Esophagus squamous epithelium (tissue), 5 donors: ENCODE measurements at places on chromosomes 3 and 15.

DNA sequence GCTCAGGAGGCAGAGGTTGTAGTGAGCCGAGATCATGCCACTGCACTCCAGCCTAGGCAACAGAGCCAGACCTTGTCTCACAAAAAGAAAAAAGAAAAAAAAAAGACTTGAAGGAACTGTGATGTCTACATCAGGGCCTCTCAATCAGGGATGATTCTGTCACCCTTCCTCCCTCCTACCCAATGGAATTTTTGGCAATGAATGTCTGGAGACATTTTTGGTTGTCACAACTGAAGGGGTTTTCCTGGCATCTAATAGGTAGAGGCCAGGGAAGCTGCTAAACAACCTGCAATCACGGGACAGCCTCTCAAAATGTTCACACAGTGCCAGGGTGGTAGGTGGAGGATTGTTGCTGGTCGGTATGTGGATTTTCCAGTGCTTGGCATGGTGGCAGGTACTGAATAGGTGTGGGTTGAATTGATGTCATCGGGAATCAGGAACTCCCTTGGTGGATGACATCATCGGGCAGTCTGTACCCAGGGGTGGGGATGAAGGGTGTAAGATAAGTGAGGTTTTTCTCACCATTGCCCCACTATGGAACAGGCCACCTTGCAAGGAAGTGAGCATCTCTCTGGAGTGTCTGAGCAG, 71.3 kb downstream of the MESD start:
- DNase-seq, result no peak

DNA sequence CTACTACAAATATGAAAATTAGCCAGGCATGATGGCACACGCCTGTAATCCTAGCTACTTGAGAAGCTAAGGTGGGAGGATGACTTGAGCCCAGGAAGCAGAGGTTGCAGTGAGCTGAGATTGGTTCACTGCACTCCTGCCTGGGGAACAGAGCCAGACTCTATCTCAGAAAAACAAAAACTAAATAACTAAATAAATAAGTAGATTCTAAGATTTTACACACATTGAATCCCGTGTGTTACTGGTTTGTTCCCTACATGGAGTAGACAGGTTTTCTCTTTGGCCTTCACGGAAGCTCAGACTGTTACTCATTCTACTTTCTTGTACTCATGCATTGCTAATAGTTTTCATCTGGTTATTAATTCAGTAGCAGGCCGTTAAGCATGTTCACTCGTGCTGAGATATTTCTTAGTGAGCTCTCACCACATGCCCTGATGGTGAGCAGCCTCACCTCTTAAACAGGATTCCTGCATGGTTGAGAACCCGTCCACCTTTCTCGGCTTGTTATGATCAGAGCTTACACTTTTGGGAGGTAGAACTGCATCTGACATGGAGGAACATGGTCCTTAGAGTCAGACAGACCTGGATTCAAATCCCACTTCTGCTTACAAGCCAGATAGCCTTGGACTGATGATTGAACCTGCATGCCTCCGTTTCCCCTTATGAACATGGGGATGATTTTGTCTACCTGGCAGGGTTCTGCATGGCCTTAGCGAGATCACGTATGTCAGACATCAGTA, 49.1 kb downstream of the CMTM7 start:
- DNase-seq, result no peak

- DNase-seq, result no peak
These were observed 77.3 kb downstream of the WNT5A start for GRCh38 chr3:55409806-55410205.

GRCh38 chr15:88624156-88624970, 3.2 kb downstream of the AEN start:
- DNase-seq, result no peak

DNA sequence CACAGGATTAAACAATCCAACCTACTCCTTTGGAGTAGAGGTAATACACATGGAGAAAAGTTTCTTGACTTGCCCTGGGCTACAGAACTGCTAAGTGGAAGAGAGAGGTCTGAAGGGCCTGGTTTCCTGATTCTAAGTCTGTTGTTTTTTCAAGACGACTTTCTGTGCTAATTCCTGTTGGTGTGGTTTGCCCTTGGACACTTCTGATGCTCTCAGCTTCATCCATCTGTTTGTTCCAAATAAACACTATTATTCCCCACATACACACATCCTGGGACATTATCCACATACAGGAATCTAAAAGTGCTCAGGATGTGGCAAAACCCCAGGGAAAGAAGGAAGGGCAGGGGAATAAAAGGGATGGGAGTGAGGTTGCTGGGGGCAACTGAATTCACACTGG, 393.5 kb upstream of the TBL1XR1 start:
- DNase-seq, result no peak

GRCh38 chr3:188729422-188729821, 442.3 kb upstream of the TPRG1 start:
- DNase-seq, result no peak

DNA sequence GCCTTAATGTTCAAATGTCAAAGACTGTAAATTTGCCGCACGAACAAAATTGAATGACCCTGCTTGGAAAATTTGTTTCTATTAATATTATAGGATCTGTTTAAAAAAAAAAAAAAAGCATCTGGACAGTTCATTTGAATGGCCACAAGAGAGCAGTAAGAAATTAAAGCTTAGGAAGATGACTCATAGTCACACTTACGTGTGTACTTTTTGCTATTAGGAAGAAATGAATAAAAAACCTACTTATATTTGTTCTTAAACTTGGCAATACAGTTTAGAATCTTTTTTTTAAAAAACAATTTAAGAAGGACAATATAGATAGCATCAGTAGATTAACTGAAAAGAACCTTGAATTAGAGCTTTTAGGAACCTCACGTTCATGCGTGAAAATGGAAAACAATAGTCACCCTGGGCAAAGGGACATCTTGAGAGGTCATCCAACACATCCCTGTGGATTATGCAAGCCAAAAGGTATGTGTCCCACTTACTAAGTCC, 621.8 kb downstream of the MECOM start:
- no peak for DNase-seq

GRCh38 chr3:59573911-59574310, 524.1 kb upstream of the CFAP20DC start:
- DNase-seq, result no peak

GRCh38 chr3:170228093-170228766, 6.0 kb downstream of the PRKCI start:
- no peak for DNase-seq

- DNase-seq, result no peak
These were observed 252.8 kb downstream of the VPS13C start for GRCh38 chr15:61807281-61807929.

DNA sequence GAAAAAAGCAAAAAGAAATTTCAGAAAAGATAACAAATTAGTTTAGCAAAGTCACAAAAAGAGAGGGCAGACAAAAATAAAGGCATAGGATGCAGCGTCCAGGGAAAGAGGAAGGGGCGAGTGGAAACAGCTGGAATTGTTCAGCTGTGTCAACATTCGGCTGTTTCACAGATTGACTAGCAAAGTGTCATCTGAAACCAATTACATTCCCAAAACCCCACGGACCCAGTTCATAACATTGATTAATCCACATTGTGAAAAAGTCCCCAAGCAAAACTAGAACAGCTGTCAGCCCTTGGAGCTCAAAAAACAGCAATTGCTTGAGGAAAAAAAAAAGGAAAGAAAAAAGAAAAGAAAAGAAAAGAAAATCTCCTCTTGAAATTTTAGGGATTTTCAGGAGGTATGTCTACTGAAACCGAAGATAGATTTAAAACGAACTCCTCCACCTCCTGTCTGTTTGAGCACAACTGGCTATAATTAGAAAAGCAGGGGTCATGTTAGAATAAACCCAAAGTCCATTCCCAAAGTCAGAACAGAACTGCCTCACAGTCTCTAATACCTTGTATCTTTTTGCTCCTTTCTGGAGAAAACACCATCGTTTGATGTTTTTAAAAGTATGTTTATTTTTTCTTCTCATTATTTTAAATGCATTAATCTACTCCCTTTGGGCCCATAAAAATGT, 159.6 kb downstream of the RORA start:
- DNase-seq, result no peak

DNA sequence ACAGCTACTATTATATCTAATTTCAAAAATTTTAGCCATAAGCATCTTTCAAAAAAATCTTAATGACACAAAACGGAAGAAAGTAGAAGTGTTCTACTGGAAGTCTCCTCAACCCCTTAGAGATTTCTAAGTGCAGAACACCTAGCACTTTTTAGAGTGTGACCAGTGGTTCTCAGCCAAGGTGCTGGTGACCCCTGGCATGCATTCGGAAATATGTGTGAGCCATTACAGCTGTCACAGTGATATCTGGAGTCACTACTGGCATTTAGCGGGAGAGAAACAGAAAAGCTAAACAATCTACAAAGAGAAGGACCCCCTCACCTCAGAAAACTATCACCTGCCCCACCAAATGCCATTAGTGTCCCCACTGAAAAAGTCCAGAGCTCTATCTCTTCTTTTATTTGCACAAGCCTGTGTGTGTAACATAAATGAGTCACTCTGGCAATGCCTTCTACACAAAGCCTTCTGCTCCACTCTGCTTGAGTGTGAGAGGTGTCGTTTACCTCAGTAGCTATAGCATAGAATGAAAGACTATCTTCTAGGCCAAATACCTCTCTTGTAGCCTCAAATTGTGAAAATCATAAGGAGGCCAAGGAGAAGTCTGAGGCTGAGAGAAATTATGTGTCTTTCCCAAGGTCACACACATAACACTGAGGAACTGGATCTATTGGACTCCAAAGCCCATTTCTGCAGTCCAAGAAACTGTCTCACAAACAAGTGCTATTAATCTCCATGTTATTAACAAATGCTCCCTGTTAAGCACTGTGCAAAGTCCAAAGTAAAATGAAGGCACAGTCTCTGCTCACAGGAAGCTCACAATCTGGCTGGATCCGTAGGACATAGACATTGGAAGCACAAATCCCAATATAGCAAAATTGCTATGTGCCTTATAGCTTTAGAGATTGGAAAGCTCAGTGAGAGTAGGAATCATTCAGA, 28.5 kb upstream of the KCNMB2 start:
- DNase-seq, result no peak

- no peak for DNase-seq
These were observed 224.4 kb downstream of the CADM2 start for GRCh38 chr3:85182975-85183752.

GRCh38 chr3:8658306-8659212, 14.0 kb upstream of the SSUH2 start:
- no peak for DNase-seq

- DNase-seq, result no peak
These were observed 8.0 kb downstream of the CHD2 start for GRCh38 chr15:92907896-92908712.

- no peak for DNase-seq
These were observed 3.3 kb downstream of the ACAD9 start for GRCh38 chr3:128882719-128883118.

GRCh38 chr15:67383899-67384298, 129.3 kb downstream of the IQCH start:
- no peak for DNase-seq

DNA sequence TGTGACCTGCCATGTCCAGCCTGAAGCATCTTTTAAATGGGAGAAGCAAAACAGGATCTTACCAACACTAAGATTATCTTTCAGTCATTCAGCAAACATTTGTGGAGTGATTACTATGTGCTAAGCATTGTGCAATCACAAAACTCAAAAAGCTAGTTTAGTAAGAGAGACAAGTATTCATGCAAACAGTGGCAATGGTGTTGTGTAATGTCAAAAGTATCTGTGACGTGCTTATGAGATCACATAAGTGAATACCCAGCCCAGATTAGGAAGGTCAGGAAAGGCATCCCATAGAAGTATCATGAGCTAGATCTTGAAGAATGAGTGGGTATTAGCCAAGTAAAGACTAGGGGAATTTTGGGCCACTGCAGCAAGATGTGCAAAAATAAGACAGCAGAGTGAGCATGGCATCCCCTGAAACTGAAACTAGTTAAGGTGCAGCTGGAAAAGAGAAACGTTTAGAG, 32.1 kb downstream of the SEC62 start:
- DNase-seq, result no peak

- DNase-seq, result no peak
These were observed 10.3 kb upstream of the ABHD10 start for GRCh38 chr3:111968319-111969054.
